ENCODE measurements at places on chromosomes 11 and 22. TPM values are rescaled to one million over a fixed set of nuclear protein-coding genes. Genes with fewer than 3 reads are reported as not detected.

APOBEC3C gene
- polyA plus RNA-seq: 22.8 TPM

YDJC gene
- 45.2 TPM for polyA plus RNA-seq

FEN1 gene
- polyA plus RNA-seq: 52.9 TPM

DUSP8 gene
- polyA plus RNA-seq: 3.6 TPM

CHADL gene
- 2.2 TPM for polyA plus RNA-seq

APLNR gene
- 0.66 TPM for polyA plus RNA-seq

SLC29A2 gene
- polyA plus RNA-seq: 42.0 TPM

TIGD3 gene
- 1.1 TPM for polyA plus RNA-seq

MRGPRE gene
- polyA plus RNA-seq: not detected

SLC22A6 gene
- polyA plus RNA-seq: not detected

KBTBD3 gene
- 1.2 TPM for polyA plus RNA-seq

FXYD6 gene
- polyA plus RNA-seq: 151 TPM

GAL gene
- 81.8 TPM for polyA plus RNA-seq

EIF3L gene
- 886 TPM for polyA plus RNA-seq

NPAS4 gene
- 0.73 TPM for polyA plus RNA-seq

WNT7B gene
- 0.24 TPM for polyA plus RNA-seq

UBQLNL gene
- polyA plus RNA-seq: 0.35 TPM

PARVG gene
- 1.5 TPM for polyA plus RNA-seq

ALKBH3 gene
- polyA plus RNA-seq: 10.5 TPM

CASP5 gene
- polyA plus RNA-seq: not detected

HTR3B gene
- not detected for polyA plus RNA-seq

KRTAP5-10 gene
- 0.12 TPM for polyA plus RNA-seq

Data from H1 (cell line).